ENCODE measurements at places on chromosomes 7 and 10.

DNA sequence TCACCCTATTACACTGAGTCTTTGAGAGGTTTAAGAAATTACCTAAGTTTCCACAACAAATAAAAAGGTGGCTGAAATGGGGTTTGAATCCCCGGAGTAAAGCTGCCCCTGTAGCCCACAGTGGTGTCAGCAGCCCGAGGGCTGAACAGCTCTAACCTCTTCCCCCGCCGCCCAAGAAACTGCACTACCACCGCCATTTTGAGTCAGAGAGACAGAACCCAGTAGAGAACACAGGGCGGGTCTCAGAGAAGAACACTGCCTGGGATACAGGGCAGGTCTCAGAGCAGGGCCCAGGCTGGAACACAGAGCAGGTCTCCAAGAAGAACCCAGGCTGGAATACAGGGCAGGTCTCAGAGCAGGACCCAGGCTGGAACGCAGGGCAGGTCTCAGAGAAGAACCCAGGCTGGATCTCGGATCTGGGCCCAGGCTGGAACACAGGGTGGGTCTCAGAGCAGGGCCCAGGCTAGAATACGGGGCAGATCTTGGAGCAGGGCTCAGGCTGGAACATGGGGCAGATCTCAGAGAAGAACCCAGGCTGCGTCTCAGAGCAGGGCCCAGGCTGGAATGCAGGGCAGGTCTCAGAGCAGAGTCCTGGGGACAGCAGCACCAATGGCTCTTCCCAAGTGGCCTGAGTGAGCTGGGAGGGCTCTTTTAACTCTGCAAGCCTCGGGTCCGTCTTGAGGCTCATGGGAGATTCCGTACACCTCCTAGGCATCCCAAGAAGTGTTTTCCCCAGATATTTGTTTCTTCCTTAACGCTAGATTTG lies 85.9 kb upstream of the LANCL2 start:
- DNase-seq, result no peak

- no peak for DNase-seq
Observed at GRCh38 chr10:17910125-17910789, 41.5 kb upstream of the SLC39A12 start.

DNA sequence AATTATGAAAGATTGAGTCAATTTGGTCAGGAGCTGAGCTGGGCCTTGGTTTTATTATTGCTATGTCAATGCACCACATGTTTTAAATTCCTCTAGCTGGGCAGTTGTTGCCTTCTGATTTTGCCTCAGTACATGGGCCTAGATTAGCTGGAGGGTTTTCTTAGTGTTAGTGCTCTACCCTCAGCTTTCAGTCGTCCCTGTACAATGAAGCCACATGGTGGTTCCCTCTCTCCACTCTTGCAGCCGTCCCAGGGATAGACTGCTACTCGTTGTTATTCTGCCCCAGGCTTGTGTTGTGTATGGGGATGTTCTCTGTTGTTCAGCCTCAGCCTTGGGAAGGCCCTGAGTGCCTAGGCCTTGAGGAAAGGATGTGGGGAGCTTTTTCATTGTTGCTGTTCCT lies 37.0 kb downstream of the NHLRC2 start:
- no peak for DNase-seq

GRCh38 chr7:30692882-30693281 lies 10.6 kb upstream of the CRHR2 start:
- no peak for DNase-seq

DNA sequence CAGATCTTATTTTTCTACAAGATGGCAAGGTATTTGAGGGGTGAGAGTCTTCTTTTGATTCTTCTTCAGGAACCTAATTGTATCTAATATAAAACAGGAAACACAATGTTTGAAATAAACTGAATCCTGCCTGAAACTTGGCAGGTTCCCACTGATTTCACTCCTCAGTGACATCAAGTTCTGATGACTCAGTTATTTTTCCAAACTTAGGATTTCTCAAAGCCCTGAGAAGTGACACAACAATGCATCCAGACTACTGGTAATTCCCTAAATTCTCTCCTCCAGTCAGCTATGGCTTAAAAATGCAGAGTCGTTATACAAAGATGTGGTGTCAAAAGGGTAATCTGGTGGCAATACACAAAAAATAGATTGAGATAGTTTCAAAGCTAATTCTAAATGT lies 80.9 kb downstream of the ABLIM1 start:
- no peak for DNase-seq

GRCh38 chr7:34845666-34846361 lies 187.8 kb downstream of the NPSR1 start:
- no peak for DNase-seq

DNA sequence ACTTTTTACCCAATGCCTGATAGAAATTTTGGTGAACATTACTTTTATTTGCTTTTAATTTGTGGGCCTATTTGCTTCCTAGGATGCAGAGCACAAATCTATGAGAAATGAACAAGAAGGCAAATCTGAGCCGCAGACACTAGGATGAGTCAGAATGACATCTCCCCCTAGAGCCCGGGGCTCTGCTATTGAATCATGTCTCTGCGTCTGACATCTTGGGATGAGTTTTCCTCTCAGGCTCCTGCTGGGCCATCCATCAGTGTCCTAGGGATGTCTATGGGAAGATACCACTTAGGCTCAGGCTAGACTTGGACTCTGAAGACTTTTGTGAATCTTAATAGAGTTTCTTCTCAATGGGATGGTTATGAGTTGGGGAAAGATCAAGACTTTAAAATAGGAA lies 157.3 kb upstream of the MTPN start:
- no peak for DNase-seq

DNA sequence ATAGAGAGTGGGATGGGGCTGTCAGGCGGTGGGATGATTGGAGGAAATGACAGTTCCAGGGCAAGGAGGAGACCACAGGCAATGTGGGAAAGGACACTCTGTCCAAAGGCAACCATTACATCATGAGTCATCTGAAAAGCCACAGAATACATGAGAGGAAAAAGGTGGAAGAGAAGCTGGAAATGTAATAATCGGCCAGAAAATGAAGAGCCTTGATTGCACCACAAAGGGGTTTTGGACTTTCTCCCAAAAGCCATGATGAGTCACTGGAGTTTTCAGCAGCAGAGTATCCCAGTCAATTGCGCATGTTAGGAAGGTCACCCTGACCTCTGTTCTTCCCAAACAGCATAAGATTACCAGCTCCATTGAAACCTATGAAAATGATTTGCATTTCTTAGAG lies 222.0 kb downstream of the LHFPL3 start:
- DNase-seq, result no peak

GRCh38 chr10:44828508-44829142 lies 82.5 kb upstream of the TMEM72 start:
- DNase-seq, result no peak

Measured in stimulated activated CD4-positive, alpha-beta T cell treated with anti-CD3 and anti-CD28 coated beads, Interleukin-4, amount 100 ng/mL, for 24 hours (primary cell).